ENCODE measurements at places on chromosomes 5 and 9. TPM values are rescaled to one million over a fixed set of nuclear protein-coding genes. Genes with fewer than 3 reads are reported as not detected.

Gene OR1Q1
- total RNA-seq, result not detected

Gene SNCAIP
- 8.1 TPM for total RNA-seq

Gene CDHR2
- total RNA-seq, result 0.36 TPM

Gene OLFML2A
- total RNA-seq, result 110 TPM

Gene PCDHB9
- total RNA-seq, result 3.7 TPM

Gene ACTBL2
- not detected for total RNA-seq

Gene IL9
- not detected for total RNA-seq

Gene SEMA6A
- total RNA-seq, result 35.4 TPM

Gene MEIKIN
- not detected for total RNA-seq
